GM13976 (cell line): ENCODE measurements at places on chromosomes 2 and 18.
A peak's percentile ranks its signal among the peaks of the same experiment; 100 is the strongest.

GRCh38 chr2:38017836-38018235, 58.1 kb downstream of the CYP1B1 start:
- no peak for DNase-seq

- DNase-seq, result no peak
Observed at GRCh38 chr2:178756843-178757242, 50.4 kb downstream of the TTN start.

DNA sequence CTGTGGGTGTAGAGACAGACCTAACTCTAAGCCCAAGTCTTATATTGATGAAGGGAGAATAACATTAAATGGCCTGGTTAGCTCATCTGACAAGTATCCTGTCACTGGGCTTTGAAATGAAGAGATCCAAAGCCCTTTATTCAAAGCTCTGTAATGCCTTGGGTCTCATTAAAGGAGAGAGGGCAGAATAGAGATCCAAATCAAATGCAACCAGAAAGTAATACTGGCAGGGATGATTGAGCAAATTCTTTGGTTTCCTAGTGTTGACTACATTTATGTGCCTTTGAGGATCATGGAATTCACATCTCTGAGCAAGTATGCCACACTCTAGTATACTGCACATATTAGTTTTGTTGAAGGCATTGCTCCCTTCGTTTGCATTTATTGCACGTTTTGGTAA, 147.9 kb upstream of the CAVIN2 start:
- DNase-seq, result no peak

DNA sequence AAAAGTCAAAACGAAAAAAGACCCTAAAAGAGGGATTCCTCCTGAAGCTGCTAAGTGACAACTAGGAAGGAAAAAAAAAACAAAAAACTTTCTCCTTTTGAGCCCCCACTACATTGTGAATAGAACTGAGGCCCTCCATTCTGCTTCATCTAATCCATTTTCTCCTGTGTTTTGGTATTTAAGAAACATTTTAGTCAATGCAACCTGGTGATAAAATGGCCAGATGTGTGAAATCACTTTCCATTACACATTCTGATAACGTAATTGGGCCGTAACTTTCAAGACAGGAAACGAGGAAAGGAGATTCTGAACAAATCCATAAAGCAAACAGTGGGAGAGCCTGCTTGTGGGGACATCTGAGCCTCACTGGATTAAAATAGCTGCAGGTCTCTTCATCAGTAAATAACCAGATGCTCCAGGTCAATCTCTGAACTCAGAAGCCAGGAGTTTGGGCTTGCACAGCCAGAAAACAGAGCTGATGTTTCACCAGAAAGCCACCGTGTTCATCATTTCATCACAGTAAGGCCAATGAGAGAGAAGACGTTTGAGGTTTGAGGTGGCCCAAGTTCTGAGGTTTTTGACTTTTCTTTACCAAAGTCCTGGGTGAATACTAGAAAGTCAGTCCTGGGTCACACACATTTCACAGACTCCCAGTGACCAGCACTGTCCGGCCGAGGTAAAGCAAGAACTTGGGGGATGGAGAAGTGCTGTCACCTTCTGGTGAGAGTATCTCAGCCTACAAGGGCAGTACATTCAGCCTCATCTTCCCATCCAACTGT, 47.8 kb downstream of the TGFA start:
- DNase-seq, result no peak

- peak; percentile 23 for DNase-seq
Observed at GRCh38 chr18:44636241-44636640, 44.4 kb upstream of the SETBP1 start.

DNA sequence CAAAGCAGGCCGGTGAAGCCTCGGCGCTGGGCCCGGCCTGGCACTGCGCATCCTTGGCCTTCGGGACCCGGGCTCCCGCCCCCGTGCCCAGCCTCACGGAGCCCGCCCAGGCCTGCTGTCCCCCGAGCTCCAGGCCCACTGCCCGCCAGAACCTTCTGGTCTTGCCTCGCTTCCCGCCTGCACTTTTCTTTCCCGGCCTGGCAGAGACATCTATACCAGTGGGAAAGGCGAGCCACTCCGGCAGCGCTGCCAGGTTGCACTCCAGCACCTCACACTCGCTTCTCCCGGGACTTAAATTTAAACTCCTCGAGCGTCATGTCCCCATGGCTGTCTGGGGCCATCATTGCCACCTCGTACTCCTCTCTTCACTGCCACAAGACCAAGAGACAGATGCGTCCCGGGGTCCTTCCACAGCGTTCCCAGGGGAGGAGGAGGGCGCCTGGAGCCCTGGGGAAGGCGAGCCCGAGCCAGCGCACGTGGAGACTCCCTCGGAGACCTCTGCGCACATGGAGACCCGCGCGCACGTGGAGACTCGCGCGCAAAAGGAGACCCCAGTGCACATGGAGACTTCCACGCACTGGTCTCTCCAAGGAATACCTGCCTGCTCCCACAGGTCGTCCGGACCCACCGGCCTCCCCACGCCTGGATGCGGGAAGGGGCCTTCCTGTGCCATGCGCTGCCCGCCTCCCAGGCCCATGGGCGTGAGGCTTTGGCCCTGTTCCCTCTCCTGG, 253.1 kb upstream of the SALL3 start:
- DNase-seq, result no peak

DNA sequence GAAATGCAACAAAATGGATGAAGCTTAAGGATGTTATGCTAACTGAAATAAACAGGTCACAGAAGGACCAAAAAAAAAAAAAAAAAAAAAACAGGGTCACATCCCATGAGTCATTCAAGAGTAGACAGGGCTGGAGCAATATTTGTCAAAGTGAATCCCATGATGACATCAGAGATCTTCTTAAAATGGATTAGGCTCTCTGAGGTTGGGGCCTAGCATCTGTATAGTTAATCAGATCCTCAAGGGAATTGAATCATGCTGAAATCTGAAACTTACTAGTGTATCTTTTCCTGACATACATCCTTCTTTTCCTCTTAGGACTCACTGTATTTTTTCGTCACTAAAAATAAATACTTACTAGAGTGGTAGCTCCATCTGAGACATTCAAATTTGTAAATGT, 380.6 kb upstream of the NXPH2 start:
- no peak for DNase-seq

- DNase-seq, result no peak
Observed at GRCh38 chr2:45845566-45845965, 194.1 kb downstream of the PRKCE start.

DNA sequence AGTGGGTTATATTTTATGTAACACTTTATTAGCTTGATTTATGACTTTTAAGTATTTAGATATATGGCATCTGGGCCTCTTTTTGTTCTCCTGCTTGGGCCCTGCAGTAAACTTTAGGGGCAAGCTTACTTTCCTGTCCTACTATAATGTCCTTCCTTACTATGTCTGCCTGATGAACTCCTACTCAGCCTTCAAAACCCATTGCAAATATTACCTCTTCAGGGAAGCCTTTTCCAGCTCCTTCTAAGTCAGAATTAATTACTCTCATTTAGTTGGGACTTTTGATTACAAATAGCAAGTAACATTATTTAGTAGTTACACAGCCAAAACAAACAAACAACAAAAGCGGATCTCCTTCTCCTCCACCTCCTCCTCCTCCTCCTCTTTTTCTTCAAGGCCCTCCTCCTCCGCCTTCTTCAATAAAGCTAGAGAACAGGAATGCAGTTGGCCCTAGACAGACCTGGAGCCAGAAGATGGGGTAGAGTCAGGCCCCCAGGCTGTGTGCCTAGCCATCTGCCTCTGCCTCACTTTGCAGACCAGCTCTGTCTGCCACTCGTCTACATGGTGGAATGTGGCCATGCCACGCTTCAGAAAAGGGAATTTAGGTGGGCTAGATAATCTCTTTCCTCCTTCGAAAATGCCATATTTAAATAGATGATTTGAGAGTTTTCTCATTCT, 301.2 kb downstream of the SP3 start:
- no peak for DNase-seq

GRCh38 chr18:3380384-3380961, 69.5 kb upstream of the TGIF1 start:
- no peak for DNase-seq

- no peak for DNase-seq
Observed at GRCh38 chr2:168184681-168185513, 62.5 kb downstream of the STK39 start.

DNA sequence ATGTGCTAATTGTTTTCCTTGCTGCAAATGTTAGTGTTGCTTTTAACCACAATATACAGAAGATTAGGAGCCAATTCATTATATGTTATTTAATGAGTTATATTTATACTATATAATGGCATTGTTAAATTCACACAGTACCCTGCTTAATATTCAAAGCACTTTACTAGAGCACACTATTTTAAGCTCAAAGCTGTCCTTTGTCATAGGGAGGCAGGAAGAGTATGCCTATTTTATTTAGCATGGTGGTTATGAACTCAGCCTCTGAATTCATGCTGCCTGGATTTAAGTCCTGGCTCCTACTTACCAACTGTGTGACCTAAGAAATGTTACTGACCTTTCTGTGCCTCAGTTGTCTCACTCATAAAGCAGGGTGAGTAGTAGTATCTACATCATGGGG, 80.5 kb downstream of the FASTKD2 start:
- DNase-seq, result no peak

DNA sequence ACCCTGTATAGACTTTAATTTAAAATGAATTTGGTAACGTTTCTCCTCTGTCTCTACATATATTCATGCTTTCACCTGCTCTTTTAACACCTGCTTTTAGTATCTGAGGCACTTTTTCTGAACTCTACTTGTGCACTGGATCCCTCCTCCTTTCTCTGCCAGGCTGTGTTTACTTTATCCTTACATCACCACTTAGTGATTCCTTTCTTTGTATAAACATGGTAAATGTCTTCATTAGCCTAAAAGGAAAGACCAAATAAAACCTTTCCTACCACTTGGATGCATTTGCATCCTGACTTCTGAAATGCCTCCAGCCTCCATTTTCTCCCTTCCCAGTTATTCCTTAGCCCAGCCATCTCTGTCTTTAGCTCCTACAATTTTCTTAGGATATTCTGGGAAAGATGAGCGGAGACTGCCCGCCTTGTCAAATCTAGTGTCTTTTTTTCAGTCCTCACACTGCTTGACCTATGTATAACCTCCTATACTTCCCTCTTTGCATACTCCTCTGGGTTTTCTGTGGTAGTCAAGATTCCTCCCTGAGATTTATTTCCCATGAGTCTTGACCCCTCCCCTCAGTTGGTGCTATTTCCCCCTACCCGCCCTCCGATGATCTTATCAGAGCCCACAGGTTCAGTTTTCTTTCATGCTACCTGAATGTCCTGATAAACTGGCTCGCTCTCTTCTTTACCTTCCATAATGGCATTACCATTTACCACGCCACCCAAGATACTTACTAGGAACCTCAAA, 44.8 kb downstream of the REL start:
- DNase-seq, result no peak

- DNase-seq, result no peak
Observed at GRCh38 chr2:204143216-204144014, 206.9 kb downstream of the ICOS start.

DNA sequence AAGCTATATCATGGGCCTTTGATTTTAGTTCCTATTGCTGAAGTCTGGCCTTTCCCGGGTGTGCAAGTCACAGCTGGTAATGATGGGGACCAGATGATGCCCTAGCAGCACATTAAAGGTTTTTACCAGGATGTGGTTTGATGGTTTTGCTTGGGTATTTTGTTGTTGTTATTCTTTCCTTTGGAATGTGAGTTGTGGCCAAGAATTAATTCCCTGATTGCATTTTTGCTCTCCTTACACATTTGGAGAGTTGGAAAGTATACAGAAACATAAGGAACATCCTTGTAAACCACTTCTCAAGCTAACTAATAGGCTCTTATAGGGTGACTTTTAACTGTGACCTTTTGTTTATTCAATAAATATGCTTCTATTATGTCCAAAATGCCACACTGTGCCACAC, 154.1 kb upstream of the MMADHC start:
- no peak for DNase-seq

GRCh38 chr2:86333378-86333777, 4.0 kb downstream of the REEP1 start:
- DNase-seq, result no peak

DNA sequence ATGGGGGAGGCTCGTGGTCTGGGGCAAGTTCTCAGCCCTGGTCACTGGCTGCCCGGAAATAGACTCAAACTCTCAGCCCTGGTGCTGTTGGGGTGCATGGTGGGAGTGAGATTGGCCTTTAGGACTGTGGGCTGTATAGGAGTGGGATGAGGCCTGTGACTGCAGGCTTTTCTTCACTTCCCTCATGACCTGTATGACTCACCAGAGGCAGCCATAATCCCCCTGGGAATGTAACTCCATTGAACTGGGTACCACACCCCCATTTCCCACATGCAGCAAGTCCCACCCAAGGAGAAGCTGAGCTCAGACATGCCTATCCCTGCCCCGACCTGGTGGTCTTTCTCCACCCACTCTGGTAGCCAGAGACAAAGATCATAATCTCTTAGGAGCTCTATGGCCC, 177.7 kb upstream of the OSR1 start:
- no peak for DNase-seq

DNA sequence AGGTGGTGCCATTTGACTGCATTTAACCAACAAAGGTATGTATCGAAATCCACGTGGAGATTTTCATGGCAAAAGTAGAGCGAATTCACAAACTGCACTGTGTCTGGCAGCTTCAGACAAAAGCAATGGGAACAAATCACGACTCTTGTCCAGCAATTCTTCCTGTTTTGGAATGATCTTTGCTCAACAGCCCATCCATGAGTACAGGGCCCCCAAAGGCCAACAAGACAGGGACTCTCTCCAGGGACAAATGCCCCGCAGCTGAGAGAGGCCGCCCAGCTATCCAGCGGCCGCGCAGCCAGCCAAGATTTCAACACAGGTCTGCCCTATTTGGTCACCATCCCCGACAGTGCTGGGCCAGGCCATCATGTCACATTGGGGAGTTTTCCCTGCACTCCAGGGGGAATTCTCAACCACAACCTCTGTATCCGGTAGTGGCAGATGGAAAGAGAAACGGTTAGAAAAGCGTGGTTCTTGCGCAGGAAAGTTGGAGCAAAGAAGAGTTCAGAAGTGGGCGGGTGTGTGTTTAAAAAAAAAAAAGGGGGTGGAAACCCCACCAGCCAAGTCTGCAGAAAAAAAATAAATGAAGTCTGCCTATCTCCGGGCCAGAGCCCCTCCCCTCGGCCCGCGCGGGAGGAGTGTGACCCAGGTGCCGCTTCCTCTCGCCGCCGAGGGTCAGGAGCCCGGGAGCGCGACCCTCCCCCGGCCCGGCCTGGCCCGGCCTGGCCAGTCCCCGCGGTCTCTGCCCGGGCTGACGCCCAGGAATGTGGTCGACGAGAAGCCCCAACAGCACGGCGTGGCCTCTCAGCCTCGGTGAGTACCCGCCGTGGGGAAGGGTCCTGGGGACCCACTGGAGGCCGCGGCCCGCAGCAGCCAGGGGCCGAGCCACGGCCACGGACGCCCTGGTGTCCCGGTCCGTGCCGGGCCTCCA, at the start of gene GYPC:
Gene GYPC, plus strand, starts transcription at position 659 of the 931 bp plus-strand sequence. Its CDS starts 106 bp downstream, at position 765.
- peak; percentile 83 for DNase-seq

DNA sequence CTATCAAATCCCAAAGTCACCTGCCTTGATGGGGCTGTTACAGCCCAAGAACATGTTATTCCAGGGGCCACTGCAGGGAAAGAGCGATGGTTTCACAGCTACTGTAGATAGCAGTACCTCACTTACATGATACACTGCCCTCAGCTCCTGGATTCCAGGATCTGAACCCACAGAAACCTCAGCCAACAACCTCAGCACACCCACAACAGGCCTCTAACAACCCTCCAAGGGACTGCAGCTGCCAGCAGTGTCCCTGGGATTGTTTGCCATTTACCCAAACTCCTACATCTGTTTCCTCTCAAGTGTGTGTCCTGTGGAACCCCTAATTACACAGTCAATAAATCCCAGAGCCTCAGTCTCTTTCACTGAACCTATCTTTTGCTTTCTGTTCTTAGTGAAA, 28.2 kb downstream of the OSBPL1A start:
- DNase-seq, result no peak
